Dermis microvascular lymphatic vessel endothelial cell (primary cell): ENCODE measurements at places on chromosomes 4 and X.

DNA sequence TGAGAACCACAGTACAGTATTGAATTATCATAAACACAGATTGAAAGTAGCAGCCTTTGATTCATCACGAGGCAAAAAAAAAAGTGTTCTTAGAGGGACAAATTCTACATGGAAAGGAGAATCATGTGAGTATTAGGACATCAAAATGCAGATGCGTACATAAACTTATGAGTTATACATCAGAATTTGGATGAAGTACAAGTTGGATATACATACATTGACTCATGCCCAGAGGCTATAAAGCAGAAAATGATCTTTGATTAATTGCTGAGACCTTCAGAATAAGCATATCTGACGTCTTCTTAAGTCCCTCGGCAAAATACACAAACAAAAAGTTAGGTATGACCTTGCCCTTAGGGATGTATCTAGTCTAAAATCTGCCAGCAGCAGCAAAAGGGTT lies 206.4 kb downstream of the LDB2 start:
- no peak for DNase-seq

- no peak for DNase-seq
Measured at GRCh38 chrX:107673431-107673830, 45.1 kb downstream of the PRPS1 start.

DNA sequence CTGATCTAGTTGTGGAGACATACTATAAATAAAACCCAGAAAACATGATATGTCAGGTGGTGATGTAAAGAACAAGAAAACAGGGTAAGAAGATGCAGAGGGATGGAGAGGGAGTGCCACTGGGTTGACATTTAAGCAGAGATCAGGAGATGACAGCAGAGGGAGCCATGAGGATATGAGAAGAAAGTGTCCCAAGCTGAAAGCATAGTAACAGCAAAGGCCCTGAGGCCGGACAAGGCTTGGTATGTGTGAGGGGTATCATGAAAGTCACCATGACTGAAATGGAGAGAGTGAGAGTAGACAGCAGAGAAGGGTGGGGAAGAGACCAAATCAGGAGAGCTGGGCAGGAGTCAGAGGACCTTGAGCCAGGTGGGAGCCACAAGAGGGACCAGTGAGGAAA lies 3.4 kb downstream of the GPKOW start:
- no peak for DNase-seq

- peak; percentile 98 for DNase-seq
Measured at GRCh38 chr4:145545538-145546174, 64.0 kb downstream of the SMAD1 start.

- no peak for DNase-seq
Measured at GRCh38 chr4:95985051-95985450, 145.2 kb downstream of the PDHA2 start.

DNA sequence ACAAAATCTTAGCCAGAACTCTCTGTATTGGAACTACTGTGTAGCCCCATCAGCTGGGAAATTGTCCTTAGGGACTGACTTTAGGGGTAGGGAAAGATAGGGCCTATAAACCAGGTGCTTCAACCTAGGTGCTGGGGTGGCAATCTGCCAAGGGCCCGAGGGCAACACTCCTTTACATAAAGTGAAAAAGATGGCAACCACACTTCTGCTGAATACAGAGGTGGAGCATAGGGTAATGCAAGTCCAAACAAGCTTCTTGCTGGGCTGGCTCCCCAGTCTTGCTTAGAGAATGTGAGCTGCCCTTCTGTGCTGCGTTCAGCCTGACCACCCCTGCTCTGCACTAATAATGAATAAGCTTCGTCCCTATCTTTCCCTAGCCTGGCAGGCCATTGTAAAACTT lies 9.8 kb downstream of the ZBTB33 start:
- no peak for DNase-seq

DNA sequence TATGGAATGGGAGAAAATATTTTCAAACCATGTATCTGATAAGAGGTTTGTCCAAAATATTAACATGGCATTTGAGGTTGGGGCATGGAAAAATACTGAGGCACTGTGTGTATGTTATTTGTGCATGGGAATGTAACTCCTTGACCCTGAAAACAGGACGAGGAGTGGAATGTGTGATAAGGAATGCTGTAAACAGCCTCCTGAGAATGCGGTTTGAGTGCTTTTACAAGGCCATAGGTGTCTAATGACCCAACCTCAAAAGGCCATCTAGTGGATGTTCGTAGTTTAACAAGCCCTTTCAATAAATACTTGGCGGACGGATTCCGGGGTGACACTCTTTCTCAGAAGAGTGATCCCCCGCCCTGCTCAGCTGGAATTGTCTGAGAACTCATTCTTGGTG lies 162.9 kb upstream of the USP9X start:
- peak; percentile 80 for DNase-seq

GRCh38 chrX:135931644-135932487 lies 38.4 kb downstream of the SAGE1 start:
- peak; percentile 40 for DNase-seq

DNA sequence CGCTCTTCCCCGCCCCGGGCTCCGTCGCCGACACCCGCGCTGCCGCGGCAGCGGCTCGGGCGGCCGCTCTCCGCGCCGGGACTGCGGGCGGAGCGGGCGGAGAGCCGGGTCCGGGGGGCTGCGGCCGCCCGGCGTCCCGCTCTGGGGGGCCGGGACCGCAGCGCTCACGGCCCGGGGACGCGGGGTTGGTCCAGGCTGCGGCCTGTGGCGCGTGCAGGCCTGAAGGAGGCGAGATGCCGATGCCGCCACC lies 492 bp downstream of the GALNT7 start:
- DNase-seq, result no peak

- peak; percentile 1 for DNase-seq
Measured at GRCh38 chrX:77014377-77015372, 432.5 kb upstream of the FGF16 start.

- DNase-seq, result no peak
Measured at GRCh38 chr4:35966566-35966965, 277.7 kb downstream of the ARAP2 start.

DNA sequence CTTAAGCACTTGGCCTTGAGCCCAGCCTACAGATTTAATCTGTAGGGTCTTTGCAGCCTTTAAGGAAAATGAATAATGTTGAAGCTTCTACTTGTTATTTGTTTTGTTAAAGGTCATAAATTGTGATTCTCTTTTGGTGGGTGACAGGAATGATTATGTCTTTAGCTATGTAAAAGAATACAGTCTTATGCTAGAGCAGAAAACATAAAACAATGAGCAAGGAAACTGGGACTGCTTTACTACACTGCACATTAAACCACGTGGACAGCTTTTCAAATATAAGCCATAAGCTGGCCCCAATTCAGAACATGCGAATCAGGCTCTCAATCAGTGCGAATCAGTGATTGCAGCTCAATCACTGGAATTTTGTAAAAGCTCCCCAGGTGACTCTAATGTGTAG lies 40.9 kb upstream of the TBC1D19 start:
- DNase-seq, result no peak

DNA sequence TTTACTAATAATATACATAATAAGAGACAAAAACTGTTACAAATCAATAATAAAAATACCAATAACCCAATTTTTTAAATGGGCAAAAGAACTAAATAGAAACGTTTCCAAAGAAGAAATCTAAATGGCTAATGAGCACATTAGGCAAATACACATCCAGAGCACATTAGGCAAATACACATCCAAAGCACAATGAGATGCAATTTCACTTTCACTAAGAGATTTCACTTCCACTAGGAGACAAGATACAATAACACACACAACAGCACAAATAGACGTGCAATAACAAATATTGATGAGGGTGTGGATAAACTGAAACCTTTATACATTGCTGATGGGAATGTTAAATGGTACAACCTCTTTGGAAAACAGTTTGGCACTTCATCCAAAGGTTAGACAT lies 250.7 kb downstream of the ARAP2 start:
- DNase-seq, result no peak

DNA sequence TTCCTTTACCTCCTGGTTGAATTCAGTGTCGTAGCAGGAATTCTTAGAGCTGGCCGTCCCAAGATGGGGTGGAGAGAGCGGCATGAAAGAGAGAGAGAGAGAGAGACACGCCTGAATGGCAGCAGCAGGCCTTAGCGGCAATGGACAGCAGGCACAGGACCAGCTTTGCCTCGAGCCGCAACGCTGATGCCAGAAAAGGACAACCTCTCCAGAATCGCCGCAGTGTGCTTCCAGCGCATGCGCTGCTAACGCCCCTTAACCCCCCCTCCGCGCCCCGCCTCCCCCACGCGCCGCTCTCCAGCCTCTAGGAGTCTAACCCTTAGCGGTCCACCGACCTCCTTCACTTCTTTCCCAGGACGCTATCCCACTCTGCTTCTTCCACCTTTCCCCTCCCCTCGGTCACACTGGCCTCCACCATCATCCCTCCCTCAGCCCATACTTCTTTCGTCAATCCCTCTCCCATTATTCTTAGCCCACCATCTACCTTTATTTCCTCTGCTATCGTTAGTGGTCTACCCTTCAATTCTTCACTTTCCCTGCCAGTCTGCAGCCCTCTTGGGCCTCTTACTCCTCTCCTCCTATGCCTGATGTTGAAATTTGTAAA lies 10.5 kb upstream of the ZCCHC13 start:
- DNase-seq, result peak; percentile 80

- DNase-seq, result no peak
Measured at GRCh38 chr4:3073158-3074077, 920 bp downstream of the HTT-AS start.
